NCI-H1417 (cell line): ENCODE measurements at places on chromosomes 3 and 15.

GRCh38 chr3:24185738-24186384, 240.8 kb downstream of the NR1D2 start:
- DNase-seq, result peak; percentile 71

- DNase-seq, result no peak
These were observed 670 bp upstream of the ATP13A3 start for GRCh38 chr3:194487289-194488054.

DNA sequence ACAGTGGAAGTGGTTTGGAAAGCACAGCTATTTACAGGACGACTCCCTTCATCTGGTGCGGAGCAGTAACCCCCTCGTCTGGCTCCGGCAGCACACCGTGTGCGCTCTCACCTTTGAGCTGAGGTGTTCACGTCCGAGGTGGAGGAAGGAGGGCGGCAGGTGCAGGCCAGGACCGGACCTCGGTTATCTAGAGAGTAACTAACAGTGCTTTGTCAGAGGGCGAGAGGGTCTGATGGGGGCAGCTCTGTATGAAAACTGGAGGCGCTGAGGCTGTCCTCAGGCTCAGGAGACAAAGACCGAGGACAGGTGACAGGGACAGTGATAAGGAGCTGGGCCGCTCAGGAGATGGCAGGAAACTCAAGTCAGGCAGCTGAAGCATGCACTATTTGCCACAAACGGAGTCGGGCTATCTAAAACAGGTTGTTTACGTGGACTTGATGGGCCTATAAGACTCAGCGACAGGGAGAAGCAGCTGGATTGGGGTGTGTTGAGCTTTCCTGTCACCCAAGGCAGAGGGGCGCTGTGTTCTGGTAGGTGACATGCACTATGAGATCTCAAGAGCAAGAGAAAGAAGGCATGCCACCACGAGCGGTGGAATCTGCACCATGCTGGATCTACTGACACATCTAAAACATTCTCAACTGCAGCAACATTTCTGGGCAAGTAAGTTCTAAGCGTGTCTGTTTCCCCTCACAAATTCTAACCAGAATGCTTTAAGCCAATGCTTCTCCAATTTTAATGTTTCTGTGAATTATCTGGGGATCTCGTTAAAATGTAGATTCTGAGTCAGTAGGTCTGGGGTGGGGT, 155.2 kb downstream of the XXYLT1 start:
- DNase-seq, result no peak

DNA sequence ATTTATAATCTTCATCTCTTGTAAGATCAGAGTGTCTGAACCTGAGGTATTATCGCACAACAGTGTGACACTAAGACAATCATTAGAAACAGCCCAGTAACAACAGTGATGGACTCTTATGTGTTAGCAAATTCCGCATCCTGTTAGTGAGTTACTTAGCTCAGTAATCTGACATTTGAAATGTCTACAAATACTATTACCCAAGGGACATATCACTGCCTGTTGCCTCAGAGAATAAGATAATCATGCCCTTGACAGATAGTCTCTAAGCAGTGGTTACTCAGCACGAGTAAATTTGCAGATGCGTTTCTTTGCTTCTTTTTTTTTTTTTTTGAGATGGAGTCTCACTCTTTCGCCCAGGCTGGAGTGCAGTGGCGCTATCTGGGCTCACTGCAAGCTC, 13.4 kb upstream of the RTP1 start:
- DNase-seq, result no peak

- DNase-seq, result peak; percentile 16
These were observed 689.9 kb upstream of the SEMA6D start for GRCh38 chr15:47027322-47027946.

DNA sequence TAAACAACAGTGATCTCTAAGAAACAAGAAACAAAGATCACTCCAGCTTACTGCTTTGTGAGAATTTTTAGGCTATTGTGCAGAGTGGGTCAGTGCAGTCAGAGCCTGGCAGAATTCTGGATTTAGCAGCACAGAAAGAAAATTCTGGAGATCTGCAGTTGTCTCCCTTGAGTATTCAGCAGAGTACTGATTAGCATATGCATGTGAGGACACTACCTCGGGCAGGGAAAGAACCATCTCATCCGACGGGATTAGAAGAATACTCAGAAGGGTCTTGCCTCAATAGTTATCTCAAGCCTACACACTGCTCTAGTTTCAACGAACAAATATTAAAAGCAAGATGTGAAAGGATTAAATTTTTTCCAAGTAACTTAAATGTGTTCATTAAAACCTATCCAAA, 70.7 kb downstream of the TRPC1 start:
- no peak for DNase-seq

GRCh38 chr3:39339086-39339485, 9.6 kb downstream of the CCR8 start:
- DNase-seq, result no peak

DNA sequence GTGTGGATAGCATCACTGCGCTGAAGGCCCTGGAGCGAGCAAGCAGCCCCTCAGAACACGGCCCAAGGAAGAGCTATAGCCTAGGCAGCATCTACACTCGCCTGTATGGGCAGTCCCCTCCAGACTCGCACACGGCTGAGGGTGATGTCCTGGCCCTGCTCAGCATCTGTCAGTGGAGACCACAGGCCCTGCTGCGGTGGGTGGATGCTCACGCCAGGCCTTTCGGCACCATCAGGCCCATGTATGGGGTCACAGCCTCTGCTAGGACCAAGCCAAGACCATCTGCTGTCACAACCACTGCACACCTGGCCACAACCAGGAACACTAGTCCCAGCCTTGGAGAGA, 20.5 kb downstream of the ATRIP start:
- no peak for DNase-seq

- DNase-seq, result no peak
These were observed 33.8 kb downstream of the RIOX2 start for GRCh38 chr3:97938444-97938843.

- peak; percentile 40 for DNase-seq
These were observed 1.3 kb upstream of the THBS1 start for GRCh38 chr15:39579487-39580116.
